ENCODE measurements at places on chromosomes 6 and 20. TPM values are rescaled to one million over a fixed set of nuclear protein-coding genes. Genes with fewer than 3 reads are reported as not detected.

DNA sequence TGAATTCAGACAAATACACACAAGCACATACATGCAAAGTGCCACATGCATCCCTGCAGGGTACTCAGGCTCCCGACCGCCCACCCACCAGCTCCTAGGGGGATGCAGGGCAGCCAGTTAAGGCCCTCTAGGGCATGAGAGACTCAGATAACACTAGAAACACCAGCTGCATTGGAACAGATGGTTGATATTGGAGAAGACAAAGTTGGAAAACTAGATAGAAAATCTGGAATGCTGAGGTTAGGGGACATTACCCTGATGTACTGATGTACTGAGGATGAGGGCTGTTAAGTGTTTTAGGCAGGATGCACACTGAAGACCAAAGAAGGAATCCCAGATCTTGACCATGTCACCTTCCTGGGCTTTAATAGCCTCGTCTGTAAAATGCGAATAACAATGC, 134.6 kb upstream of the ECI2 start:
- no peak for DNase-seq

DNA sequence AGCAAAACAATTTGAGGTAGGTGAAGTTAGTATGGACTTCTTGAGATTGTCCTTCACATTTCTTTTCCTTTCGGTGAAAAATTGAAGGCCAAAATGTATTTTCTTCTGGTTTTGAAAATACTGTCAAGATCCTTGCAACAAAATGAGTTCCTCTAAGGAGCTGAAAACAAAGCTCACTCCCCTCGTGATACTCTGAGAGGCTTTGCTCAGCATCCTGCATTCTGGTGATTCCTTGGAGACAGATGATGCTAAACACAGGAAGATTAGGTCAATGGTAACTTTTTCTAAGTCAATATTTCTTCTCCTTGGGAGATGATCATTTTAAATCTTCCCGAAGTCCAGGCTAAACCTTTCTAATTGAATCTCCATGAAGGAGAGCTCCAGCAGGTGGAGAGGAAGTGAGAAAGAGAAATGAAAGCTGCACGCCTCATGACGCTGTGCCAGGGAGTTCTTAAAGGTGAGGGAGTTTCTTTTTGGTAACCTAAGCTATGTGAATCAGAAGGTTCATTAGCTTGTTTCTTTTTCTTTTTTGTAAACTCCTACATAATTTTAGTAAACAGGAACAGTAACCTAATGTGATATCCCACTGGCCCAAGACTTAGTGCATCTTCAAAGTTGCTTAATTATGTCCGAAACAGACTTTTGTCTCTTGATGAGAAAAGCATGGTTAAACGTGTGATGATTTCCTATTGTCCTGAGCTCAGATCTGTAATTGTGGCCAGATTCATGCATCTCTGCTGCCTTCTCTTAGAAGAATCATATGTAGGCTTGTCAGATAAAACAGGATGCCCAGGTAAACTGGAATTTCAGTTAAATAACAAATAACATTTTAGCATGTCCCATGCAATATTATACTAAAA, 15.0 kb downstream of the ESR1 start:
- DNase-seq = no peak

DNA sequence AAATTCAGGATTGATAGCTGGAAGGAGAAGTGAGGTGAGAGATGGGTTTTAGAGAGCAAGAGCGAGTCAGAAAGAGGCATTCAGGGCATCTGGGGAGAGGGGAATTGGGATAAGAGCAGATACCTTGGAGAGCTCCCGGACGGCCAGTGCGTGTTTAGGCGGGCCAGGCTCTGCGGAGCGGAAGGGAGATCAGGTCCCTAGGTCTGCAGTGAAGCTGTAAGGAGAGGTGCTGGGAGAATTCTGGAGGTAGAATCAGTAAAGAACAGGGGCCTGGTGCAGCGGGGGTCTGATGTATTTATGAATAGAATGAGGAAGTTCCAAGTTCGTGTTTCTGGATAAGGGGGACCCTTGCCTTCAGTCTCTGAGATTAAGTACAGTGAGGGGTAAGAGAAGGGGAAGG, 47.4 kb upstream of the FAM83D start:
- no peak for DNase-seq

- DNase-seq = no peak
Observed at GRCh38 chr6:100269189-100269588, 195.5 kb downstream of the SIM1 start.

- peak; percentile 24 for DNase-seq
Observed at GRCh38 chr6:8229915-8230756, 127.8 kb upstream of the EEF1E1 start.

- peak; percentile 75 for DNase-seq
Observed at GRCh38 chr6:159978291-159979135, 9.6 kb downstream of the IGF2R start.

DNA sequence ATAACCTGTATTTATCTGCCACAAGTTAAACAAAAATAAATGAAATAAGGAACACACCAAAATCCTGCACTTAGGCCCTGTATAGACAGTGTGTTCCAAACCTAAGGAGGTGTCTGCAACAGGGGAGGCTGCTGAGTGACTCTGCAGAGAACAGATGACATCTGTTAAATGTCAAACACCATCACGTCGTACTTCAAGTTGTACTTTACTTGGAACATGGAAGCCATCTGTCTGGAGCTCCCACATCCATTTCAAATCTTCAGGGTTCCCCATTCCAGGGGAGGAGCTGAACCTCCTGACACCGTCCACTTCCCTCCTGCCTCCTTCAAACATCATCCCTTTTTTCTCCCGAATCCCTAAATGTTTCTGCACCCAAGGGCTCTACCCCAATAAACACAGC, 1.8 kb upstream of the MAP7 start:
- no peak for DNase-seq

- DNase-seq = no peak
Observed at GRCh38 chr6:80143419-80143937, 37.0 kb downstream of the BCKDHB start.

- DNase-seq = peak; percentile 82
Observed at GRCh38 chr6:116447496-116448011, 13.6 kb upstream of the CALHM6 start.

DNA sequence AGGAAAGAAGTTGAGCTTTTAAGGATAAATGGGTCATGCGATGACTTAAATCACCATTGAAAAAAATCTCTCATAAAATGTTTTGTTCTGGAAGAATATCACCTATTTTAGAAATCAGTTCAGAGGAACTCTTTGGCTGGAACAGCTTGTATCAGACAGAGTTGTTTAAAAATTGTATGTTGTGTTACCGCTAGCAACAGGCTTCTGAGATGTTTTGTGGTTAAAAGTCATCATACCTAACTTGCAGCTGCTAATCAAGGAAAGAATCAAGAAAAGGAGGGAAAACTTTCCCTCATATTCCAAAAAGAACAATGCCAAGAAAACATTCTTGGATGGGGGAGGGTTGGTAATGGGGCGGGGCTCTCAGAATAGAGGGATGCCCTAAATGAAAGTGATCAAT, 220.7 kb upstream of the CITED2 start:
- peak; percentile 37 for DNase-seq

- DNase-seq = no peak
Observed at GRCh38 chr20:9677100-9677623, 161.7 kb downstream of the PAK5 start.

DNA sequence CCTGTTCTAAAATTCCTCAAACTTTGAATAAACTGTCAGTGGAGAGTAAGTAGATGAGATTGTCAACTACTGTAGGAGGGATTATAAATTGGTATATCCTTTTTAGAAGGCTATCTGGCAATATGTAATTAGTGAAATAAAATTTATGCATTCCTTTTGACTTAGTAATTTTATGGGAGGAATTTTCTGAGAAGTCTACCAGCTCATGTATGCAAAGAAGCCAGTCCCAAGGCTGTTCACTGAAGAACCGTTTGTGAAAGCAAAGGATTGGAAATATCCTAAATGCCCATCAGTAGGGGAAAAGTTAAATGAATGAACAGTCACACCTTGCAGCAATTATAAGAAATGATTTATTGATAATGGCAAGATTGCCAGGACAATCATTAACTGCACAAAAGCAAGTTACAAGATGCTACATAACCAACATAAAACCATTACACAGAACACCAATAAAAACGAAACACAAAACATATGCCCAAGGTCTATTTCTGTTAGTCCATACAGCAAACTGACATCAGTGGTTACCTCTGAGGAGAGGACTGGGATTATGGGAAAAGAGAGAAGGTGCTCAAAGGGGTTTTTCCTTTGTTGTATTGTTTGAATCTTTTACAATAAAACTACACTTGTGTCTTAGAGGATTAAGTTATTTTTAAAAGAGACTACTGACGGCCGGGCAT, 4.6 kb upstream of the DSTN start:
- no peak for DNase-seq

DNA sequence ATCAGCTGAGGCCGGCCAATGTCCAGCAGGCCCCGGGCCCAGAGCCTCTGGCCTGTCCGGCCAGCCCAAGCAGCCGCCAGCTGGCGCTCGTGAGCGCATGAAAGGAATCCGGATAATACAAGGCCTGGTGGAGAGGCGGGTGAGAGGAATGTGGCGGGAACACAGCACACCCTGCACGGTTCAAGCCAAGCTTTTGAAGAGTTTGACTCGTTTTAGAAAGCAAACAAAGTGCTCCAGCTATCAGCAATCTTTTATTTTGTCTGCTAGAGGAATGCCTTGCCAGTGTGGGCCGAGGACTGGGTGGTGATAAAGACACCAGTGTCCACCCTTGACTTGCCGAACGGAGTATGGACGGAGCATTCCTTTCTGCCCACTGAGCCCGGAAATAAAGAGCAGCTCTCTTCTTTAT, 9.3 kb upstream of the NEDD9 start:
- DNase-seq = no peak

DNA sequence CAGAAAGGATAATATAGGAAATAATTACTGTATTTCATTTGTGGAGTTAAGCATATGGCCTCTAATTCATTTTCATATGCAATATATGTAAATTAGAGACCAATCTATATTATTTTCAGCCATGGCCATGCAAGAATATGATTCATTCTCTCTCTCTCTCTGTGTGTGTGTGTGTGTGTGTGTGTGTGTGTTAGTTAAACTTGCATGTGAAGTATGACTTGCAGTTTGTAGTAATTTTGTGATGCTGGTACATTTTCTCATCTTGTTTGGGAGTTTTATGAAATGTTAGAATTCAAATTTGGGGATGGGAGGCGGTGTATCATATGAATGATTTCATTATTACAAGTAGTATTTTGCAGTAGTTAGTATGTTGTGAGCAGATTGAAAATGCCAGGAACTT, 74.8 kb downstream of the JARID2 start:
- DNase-seq = no peak

- DNase-seq = no peak
Observed at GRCh38 chr6:2857580-2858337, 16.1 kb upstream of the SERPINB1 start.

- no peak for DNase-seq
Observed at GRCh38 chr6:11341867-11342266, 109.4 kb upstream of the NEDD9 start.

DNA sequence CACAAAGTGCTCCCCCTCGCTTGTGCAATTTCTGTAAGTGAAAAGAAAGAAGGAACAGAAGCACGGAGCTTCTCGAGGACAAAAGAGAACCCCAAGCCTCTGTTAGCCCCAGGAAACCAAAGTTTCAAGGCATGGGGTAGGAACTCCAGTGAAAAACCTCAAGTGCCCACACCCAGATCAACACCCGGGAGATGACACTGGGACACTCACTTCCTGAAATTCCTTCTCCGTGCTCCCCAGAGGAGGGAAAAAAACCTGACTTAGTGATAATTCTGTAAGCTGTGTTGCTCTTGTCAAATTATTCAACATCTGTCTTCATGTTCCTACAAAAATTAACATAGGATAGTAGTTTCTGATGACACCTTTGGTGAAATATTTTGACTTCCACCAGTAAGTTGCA, 4.6 kb downstream of the MDGA1 start:
- no peak for DNase-seq

DNA sequence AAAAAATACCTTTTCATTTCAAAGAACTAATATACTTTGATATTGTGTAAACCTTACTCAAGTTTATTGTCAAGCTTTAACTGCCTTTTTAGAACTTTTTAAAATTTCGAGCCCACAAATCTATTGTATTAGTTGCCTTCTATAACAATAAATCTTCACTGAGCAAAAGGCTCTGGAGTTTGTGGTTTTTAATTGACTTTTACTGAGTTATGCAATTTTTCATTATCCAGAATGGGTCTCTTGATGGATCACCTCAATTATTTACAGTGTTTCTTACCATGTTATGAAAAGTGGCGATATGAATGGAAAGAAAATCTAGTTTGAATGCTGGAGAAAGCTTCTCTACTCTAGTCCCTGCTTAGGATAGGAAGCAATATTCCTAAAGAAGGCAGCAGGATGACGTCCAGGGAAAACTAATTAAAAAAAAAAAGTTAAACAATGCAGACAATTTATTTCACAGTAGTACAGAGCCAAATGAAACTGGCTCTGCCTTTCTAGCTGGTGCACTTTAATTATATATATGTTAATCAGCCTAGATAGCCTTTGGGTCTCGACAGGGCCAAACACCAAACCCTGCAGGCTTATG, 5.0 kb downstream of the ID4 start:
- no peak for DNase-seq

DNA sequence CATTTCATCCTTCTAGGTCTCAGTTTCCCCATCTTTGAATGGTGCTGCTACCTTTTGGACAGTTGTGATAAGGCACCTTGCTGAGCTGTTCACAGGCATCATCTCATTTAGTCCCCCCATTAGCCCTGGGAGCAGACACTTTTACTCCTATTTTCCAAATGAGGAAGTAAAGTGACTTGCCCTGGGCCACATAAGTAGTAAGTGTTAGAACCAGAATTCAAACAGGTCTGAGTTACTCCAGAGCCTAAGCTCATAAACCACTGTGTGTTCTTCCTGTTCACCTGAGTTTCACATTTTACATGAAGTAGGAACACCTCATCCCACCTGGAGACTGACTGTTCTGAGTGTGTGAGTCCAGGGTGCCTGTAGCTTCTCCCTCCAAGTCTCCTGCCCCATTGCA, 43.5 kb upstream of the EPB41L1 start:
- no peak for DNase-seq

DNA sequence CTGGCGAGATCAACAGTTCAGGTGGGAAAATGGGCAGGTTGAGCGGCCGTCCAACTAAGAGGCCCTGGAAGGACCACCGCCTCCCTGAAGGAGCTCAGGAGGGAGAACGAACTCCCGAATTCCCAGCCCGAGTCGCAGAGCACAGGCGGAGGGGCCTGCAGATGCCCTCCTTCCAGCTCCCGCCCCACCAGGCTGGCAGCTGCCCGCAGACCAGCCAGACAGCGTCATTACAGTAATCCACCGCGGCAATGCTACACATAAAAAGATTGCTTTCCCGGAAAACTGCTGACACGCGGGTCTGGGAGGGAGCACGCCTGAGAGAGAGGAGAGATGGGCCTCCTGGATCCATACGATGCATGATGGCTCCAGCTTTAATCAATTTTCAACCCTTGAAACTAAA, 30.5 kb upstream of the SLCO4A1 start:
- no peak for DNase-seq

GRCh38 chr6:29617782-29618554, 15.0 kb downstream of the GABBR1 start:
- no peak for DNase-seq

ALDH8A1 gene
- polyA plus RNA-seq = 0.03 TPM

WFDC10A gene
- not detected for polyA plus RNA-seq

PNPLA1 gene
- not detected for polyA plus RNA-seq

HSF2 gene
- polyA plus RNA-seq = 4.6 TPM

MOXD1 gene
- 2.5 TPM for polyA plus RNA-seq

RNF39 gene
- polyA plus RNA-seq = 5.3 TPM

DUSP15 gene
- polyA plus RNA-seq = not detected

RAB44 gene
- polyA plus RNA-seq = 0.01 TPM
